Left ventricle myocardium inferior (tissue), 1 donor: ENCODE measurements at places on chromosomes 16 and 17. TPM values are rescaled to one million over a fixed set of nuclear protein-coding genes. Genes with fewer than 3 reads are reported as not detected.
A peak's percentile ranks its signal among the peaks of the same experiment; 100 is the strongest.

DNA sequence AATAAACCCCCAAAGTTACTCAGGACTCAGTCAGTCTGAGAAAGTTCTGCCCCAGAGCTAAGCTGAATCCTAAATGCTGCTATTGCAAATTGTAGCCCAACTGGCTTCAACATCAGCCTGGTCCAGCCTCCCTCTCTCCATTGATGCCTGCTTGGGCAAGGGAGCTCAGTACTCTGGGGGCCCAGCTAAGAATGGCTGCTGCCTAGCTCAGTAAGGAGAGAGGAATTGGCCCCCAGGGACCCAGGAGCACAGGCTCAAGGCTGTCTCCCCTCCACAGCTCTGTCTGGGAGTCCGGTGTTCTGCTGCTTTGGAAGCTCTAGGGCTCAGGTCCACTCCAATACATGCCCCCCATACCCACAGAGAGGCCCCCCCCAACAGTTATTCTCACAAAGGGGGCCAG is 1.6 kb downstream of the UNC119 start:
- H3K4me1 ChIP-seq, result peaks cover 53% of the 10 kb centered on the region
- no peaks in the 10 kb centered on the region for H3K27me3 ChIP-seq
- peaks cover 33% of the 10 kb centered on the region for H3K36me3 ChIP-seq
- DNase-seq, result no peak

GRCh38 chr16:82609140-82609539 is 17.6 kb upstream of the CDH13 start:
- DNase-seq, result peak; percentile 58
- peak overlapping the region; percentile 66 for H3K27ac ChIP-seq
- H3K4me1 ChIP-seq, result peaks cover 13% of the 10 kb centered on the region
- no peaks in the 10 kb centered on the region for H3K27me3 ChIP-seq

- no peaks in the 10 kb centered on the region for H3K27me3 ChIP-seq
- no peak for DNase-seq
- no peak overlapping the region for H3K27ac ChIP-seq
Observed at GRCh38 chr16:10831894-10832886, 13.6 kb upstream of the TVP23A start.

- H3K27ac ChIP-seq, result peak overlapping the region; percentile 45
- DNase-seq, result no peak
- H3K4me3 ChIP-seq, result no peak overlapping the region
- peaks cover 8% of the 10 kb centered on the region for H3K4me1 ChIP-seq
- H3K36me3 ChIP-seq, result peaks cover 65% of the 10 kb centered on the region
- no peaks in the 10 kb centered on the region for H3K27me3 ChIP-seq
Observed at GRCh38 chr17:11986179-11986941, 10.9 kb downstream of the ZNF18 start.

DNA sequence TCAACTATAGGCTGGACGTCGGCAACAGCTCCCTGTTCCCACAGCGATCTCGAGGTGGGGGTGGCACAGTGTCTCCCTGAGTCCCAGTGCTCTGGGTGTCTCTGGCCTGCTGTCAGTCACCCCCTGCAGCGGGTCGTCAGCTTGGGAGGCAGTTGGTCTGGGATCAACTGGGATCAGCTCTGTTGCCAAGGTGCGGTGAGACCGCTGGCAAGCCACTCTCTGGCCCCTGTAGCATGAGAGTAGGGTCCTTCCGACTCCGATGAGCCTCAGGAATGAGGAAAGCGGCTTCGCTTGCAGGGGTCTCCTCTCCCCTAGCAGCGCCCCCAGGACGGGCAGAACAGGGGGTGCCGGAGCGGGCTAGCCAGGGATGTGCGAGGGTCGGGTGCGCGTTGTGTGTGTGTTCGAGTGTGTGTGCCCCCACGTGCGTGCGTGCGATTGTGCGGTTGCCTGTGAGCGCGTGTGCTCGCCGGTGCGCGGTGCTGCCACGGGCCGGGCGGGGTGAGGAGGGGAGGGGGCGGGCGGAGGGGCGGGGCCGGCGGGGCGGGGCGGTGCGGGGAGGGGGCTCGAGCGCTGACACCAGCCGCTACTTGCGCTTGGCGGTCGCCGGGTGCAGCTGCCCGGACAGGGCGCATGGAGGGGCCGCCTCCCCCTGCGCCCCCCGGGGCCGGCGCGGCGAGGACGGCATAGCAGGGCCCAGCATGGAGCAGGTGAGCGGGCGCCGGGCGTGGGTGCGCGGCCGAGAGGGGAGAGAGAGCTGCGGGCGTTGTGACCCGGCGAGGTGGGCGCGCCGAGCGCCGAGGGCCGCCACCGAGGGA is 9.4 kb upstream of the ARHGAP23 start:
- peak overlapping the region; percentile 62 for H3K4me3 ChIP-seq
- H3K4me1 ChIP-seq, result peaks cover 60% of the 10 kb centered on the region
- peaks cover 56% of the 10 kb centered on the region for H3K27me3 ChIP-seq

DNA sequence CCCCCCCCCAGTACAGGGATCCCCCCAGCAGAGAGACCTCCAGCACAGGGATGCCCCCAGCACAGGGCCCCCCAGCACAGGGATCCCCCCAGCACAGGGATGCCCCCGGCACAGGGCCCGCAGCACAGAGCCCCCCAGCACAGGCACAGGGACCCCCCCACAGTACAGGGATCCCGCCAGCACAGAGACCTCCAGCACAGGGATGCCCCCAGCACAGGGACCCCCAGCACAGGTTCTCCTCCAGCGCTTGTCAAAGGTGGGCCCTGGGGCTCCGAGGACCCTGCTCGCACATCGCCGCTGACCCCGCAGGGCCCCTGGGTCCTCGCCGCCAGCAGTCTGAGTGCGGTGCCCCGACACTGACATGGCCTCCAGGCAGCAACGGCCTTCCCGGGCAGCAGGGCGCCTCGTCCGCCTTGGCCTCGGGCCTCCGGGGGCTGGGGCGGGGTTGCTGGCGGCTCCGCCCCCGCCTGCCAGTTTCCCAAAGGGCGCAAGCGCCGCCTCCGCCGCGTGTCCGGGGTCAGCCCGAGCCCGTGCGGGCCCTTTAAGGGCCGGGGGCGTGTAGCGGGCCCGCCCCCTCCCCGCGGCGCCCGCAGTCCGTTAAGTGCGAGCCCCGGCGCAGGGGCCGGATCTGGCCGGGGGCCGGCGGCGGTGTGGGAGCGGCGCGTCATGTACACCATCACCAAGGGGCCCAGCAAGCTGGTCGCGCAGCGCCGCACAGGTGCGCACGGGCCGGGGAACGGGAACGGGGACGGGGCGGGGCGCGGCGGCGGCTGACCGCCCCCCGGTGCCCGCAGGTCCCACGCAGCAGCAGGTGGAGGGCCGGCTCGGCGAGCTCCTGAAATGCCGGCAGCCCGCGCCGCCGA is at the start of gene MCRIP2:
TSS of gene MCRIP2 (plus strand) at position 503 of the 863 bp plus-strand sequence. CDS start at position 667, 164 bp downstream.
- DNase-seq, result peak; percentile 89
- peaks cover 70% of the 10 kb centered on the region for H3K4me1 ChIP-seq
- peak within 1 kb of the TSS; percentile 97 for H3K27ac ChIP-seq
- H3K27me3 ChIP-seq, result no peaks in the 10 kb centered on the region
- H3K4me3 ChIP-seq, result peak within 1 kb of the TSS; percentile 87
- H3K36me3 ChIP-seq, result peaks cover 7% of the 10 kb centered on the region

- peaks cover 7% of the 10 kb centered on the region for H3K4me1 ChIP-seq
- DNase-seq, result no peak
- H3K36me3 ChIP-seq, result no peaks in the 10 kb centered on the region
- H3K27ac ChIP-seq, result no peak overlapping the region
Observed at GRCh38 chr17:73798111-73798748, 154.0 kb upstream of the SDK2 start.

The OR2C1 gene
- 0.22 TPM for total RNA-seq

The RDM1 gene
- not detected for total RNA-seq

- H3K27me3 ChIP-seq, result no peaks in the 10 kb centered on the region
- no peak for DNase-seq
- no peak overlapping the region for H3K4me3 ChIP-seq
- no peaks in the 10 kb centered on the region for H3K4me1 ChIP-seq
- H3K27ac ChIP-seq, result no peak overlapping the region
- no peaks in the 10 kb centered on the region for H3K36me3 ChIP-seq
Observed at GRCh38 chr16:50121278-50121677, 31.8 kb upstream of the TENT4B start.

- no peak for DNase-seq
- H3K36me3 ChIP-seq, result no peaks in the 10 kb centered on the region
- H3K4me1 ChIP-seq, result no peaks in the 10 kb centered on the region
- H3K4me3 ChIP-seq, result no peak overlapping the region
Observed at GRCh38 chr16:78576941-78577340, 477.5 kb downstream of the WWOX start.
